Activated T-helper 1 cell treated with anti-CD3 and anti-CD28 coated beads, Interleukin-12 subunit alpha, Interleukin-12 subunit beta, Interleukin-2, Interleukin-4 antibody, amounts not matched to agents 30 ng/mL and 10 ng/mL and 1 ng/mL, durations not matched to agents 14 hours and 24 hours and 36 hours (primary cell): ENCODE measurements at places on chromosomes 16 and 17.

DNA sequence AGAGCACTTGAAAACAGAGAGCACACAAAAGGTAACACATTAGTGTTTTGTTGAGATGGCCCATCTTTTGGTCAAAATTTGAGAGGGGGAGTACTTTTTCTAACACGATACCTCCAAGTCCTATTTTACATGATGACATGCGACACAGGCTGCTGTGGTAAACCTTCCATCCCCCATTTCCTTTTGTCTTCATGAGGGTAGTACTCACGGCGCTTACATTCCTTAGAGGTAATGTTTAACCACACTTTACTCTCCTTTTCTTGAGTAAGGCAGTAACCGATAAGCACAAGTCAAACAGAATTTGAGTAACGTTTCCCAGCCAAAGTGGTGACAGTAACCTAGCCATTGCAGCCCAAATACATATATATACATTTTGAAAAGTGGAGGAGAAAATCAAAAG is 35.8 kb upstream of the PITPNM3 start:
- no peak for DNase-seq

GRCh38 chr16:54953461-54953860 is 22.8 kb downstream of the IRX5 start:
- no peak for DNase-seq

- DNase-seq: no peak
Observed at GRCh38 chr17:56914581-56915273, 878 bp upstream of the TRIM25 start.

DNA sequence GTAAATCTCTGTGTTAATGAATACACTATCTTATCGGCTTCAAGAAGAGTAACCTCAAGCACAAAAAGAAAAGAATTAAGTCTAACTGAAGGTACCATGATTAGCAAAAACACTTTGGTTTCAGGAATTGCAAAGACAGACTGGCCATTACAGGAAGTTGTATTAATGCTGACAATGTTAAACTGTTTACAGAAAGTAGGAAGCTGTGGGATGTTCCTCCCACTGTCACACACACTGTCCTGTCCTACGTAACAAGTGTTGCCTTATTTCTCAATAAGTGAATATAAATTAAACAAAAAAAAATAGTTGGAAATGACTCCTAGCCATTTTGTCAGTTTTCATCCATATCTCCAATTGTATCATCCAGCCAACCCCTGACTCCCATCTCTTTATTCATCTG is 8.6 kb downstream of the GNA13 start:
- DNase-seq: no peak
